Left ventricle myocardium inferior (tissue), 1 donor: ENCODE measurements at places on chromosomes 7 and 10. TPM values are rescaled to one million over a fixed set of nuclear protein-coding genes. Genes with fewer than 3 reads are reported as not detected.

PON1 gene
- total RNA-seq, result not detected

GRCh38 chr7:157253850-157254249, 83.0 kb upstream of the DNAJB6 start:
- peak; percentile 75 for DNase-seq

- no peak for DNase-seq
Measured at GRCh38 chr7:36475381-36475780, 85.7 kb downstream of the ANLN start.

DNA sequence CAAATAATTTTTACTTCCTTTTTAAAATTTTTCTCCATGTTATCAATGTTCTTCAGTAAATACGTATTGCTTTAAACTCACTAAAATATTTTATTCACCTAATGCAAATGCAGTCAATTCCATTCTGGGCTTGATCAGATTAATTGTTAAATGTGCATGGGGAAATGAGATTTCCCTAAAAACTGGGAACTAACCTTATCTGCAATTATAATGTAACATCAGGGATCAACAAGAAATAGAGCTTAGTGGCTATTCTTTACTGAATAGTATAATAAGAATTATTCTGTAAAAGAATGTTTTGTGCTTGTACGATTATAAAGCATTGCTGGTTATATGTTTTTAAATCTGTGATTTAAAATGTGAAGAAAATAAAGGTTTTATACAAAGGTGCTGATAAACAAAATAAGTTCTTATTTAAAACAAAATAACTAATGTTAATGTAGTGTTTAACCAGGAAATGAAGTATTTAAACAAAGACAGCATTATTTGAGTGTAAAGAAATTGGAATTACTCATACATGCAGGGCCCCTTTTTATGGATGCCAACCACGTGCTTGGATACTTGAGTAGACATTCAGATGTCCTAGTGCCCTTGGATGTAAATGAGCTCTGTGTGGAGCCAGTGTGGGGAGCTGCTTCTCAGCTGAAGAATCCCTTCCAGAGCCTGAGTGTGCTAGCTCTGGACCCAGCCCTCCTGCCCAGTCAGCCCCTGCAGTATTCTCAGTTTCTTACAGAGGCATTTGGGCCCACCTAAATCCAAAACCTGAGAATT, 84.2 kb downstream of the REEP3 start:
- no peak for DNase-seq
